ENCODE measurements at places on chromosomes 5 and 9.

DNA sequence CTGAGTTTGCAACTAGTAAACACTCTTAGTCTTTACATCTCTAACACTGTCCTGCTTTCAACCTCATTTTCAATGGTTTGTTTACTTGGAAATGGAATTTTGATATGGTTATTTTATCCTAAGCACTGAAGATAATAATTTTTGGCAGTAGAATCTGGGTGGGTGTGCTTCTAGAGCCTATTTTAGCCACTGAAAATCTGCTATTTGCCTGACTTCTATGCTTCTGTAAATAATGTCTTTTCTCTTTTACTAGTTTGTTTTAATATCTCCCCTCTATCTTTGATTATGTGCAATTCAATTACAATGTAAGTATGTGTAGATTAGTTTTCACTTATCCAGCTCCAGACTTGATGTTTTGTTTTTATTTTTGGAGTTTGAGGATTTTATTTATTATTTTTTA, 197.5 kb downstream of the TUSC1 start:
- no peaks in the 10 kb centered on the region for H3K36me3 ChIP-seq
- DNase-seq = no peak
- no peaks in the 10 kb centered on the region for H3K4me1 ChIP-seq
- no peak overlapping the region for H3K4me3 ChIP-seq
- H3K27ac ChIP-seq = no peak overlapping the region

- H3K4me3 ChIP-seq = no peak overlapping the region
- no peaks in the 10 kb centered on the region for H3K27me3 ChIP-seq
- peak overlapping the region; percentile 75 for H3K27ac ChIP-seq
- peaks cover 72% of the 10 kb centered on the region for H3K36me3 ChIP-seq
- H3K4me1 ChIP-seq = peaks cover 11% of the 10 kb centered on the region
Measured at GRCh38 chr5:181235689-181236366, 7.9 kb downstream of the RACK1 start.

GRCh38 chr9:96719921-96720320, 58.0 kb downstream of the ZNF510 start:
- H3K27ac ChIP-seq = no peak overlapping the region
- peaks cover 22% of the 10 kb centered on the region for H3K27me3 ChIP-seq
- DNase-seq = no peak
- H3K4me1 ChIP-seq = no peaks in the 10 kb centered on the region
- no peaks in the 10 kb centered on the region for H3K36me3 ChIP-seq

- no peaks in the 10 kb centered on the region for H3K36me3 ChIP-seq
- no peak overlapping the region for H3K27ac ChIP-seq
- peaks cover 5% of the 10 kb centered on the region for H3K4me1 ChIP-seq
- no peaks in the 10 kb centered on the region for H3K27me3 ChIP-seq
- no peak overlapping the region for H3K4me3 ChIP-seq
- no peak for DNase-seq
Measured at GRCh38 chr9:116482740-116483139, 204.4 kb upstream of the TRIM32 start.

GRCh38 chr9:7137571-7137970, 379.8 kb downstream of the KDM4C start:
- no peaks in the 10 kb centered on the region for H3K27me3 ChIP-seq
- H3K4me3 ChIP-seq = no peak overlapping the region
- no peaks in the 10 kb centered on the region for H3K4me1 ChIP-seq
- H3K36me3 ChIP-seq = no peaks in the 10 kb centered on the region
- no peak overlapping the region for H3K27ac ChIP-seq

- H3K4me3 ChIP-seq = no peak overlapping the region
- H3K36me3 ChIP-seq = no peaks in the 10 kb centered on the region
- H3K27me3 ChIP-seq = no peaks in the 10 kb centered on the region
- no peaks in the 10 kb centered on the region for H3K4me1 ChIP-seq
- DNase-seq = no peak
Measured at GRCh38 chr5:159504857-159505304, 174.6 kb upstream of the IL12B start.

DNA sequence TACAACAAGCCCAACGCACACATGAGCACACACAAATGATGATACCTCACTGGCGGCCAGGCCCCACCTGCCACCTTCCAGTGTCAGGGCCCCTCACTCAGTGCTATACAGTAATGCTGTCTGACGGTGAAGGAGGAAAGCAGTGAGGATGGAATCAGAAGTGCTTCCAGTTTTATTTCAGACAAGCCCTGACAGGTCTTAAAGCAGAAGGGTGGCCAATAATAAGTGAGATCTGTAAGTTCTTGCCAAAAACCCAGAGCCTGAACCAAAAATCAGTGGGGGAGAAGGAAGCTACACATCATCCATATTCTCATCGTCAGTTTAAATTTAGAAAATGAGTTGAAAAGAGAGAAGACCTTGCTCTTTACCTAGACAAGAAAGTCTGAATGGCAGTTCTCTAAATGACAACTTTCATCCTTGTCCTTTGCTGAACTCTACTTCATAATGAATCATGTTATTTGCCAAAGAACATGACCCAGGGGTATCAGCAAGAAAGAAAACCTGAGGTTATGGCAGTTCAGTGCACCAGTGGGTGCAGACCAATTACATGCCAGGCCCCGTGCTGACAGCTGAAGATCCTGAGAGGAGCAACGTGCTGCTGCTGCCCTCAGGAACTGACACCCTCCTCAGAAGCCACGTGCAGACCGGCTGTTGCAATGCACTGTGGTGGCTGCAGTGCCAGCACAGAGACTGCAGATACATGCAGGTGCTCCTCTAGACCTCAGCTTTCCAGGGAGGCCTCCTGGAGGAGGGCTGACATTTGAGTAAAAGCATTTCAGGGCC, 118.7 kb downstream of the DROSHA start:
- peaks cover 14% of the 10 kb centered on the region for H3K36me3 ChIP-seq
- H3K4me3 ChIP-seq = no peak overlapping the region
- H3K27me3 ChIP-seq = no peaks in the 10 kb centered on the region
- DNase-seq = no peak

GRCh38 chr5:159175547-159175946, 33.8 kb downstream of the RNF145 start:
- no peaks in the 10 kb centered on the region for H3K27me3 ChIP-seq
- peak overlapping the region; percentile 34 for H3K27ac ChIP-seq
- peak; percentile 45 for DNase-seq
- H3K4me3 ChIP-seq = no peak overlapping the region
- peaks cover 60% of the 10 kb centered on the region for H3K36me3 ChIP-seq

All from A673 (cell line).